ENCODE measurements at places on chromosomes 5 and 9.

GRCh38 chr9:15206903-15207696 is 99.9 kb downstream of the TTC39B start:
- DNase-seq: no peak

GRCh38 chr5:141493500-141494422 is 4.9 kb downstream of the PCDHGC5 start:
- no peak for DNase-seq

DNA sequence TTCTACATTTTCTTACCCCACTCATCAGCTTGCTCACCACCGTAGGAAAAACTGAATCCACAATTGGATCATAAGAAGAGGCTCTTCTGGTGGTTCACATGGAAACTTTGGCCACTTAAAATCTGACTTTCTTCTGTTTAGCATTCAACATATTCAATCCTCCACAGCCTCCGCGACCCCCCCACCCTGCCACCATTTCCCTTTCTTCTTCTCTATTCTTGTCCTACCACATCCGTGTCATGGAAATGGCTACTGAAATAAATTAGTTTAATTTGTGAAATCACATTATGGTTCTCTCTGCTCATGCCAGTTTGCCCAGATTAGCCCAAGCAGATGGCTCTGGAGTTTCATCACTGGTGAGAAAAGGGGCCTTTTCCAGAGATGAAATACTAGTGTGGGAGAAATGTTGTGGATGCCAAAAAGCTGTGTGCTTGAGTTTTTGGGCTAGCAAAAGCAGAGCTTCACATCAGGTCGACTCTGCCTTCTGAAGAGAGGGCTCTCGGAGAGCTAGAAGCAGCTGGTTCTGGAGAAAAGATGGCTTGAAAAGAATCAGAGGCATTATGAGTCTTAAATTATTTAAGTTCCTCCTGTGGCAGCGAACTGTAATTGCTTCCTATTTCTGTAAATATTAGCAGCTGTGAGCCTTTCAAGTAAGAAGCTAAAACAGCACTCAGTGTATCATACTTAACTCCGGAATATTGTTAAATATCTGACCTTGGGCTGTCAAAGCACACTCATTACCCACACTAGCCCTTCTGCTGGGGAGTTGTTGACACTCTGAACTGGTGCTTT is 107.1 kb downstream of the MAT2B start:
- no peak for DNase-seq

GRCh38 chr9:10282084-10282483 is 330.7 kb downstream of the PTPRD start:
- no peak for DNase-seq

DNA sequence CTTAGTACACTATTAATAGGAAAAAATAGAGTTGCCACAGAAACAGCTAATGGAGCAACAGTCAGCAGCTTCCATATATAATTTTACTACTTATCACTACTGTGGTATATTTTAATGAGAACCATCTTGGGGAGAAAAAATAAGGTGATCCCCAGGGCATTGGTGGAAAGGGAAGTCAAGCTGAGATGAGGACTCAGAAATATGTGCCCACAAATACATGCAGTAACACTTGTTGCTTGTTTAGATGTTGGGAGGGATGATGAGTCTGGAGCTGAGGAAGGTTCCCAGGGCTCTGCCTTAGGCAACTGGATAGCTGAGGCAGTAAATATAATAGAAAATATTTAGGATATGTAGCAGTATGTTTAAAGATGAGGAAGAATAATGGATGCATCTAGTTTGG is 280.1 kb upstream of the PDE4D start:
- no peak for DNase-seq

- DNase-seq: no peak
These were observed 351.7 kb downstream of the ARRDC3 start for GRCh38 chr5:91031402-91031752.

DNA sequence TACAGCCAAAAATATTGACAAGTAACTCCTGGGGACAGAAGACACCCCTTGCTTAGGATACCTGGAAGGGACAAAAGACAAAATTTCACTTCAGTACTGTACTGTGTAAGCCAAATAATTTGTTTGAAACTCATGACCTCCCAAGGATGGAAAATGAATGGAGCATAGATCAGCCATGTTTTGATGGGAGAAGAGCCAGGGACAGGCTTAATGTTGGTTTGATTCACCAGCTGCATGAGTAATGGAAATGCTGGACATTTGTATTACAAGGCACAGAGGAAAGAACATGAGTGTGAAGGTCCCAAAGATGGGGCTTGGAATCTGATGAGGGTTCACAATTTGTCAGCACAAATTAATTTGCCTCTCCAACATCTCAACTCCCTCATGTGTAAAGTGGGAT is 122.8 kb downstream of the ENC1 start:
- no peak for DNase-seq

All from GM19239 (cell line).